ENCODE measurements at places on chromosomes 6 and 20.

GRCh38 chr20:5714261-5715041 lies 35.8 kb upstream of the SHLD1 start:
- DNase-seq, result peak; percentile 35

DNA sequence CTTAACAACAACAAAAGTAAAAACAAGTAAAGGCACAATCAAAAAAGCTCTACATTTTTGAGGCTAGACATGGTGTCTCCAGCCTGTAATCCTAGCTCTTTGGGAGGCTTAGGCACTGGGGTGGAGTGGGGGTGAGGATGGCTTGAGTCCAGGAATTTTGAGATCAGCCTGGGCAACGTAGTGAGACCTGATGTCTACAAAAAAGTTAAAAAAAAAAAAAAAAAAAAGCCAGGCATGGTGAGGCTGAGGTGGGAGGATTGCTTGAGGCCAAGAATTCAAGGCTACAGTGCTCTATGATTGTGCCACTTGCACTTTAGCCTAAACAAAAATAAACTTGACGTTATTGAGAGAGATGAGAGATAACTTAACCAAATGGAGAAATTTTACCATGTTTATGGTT lies 60.1 kb downstream of the QKI start:
- no peak for DNase-seq

- no peak for DNase-seq
Measured at GRCh38 chr6:153123801-153124200, 7.3 kb downstream of the RGS17 start.

- DNase-seq, result no peak
Measured at GRCh38 chr20:58558486-58559367, 43.5 kb upstream of the APCDD1L start.

GRCh38 chr20:41861772-41862422 lies 243.7 kb upstream of the CHD6 start:
- no peak for DNase-seq

GRCh38 chr20:49794336-49795134 lies 18.1 kb upstream of the SLC9A8 start:
- DNase-seq, result no peak

- no peak for DNase-seq
Measured at GRCh38 chr6:134138226-134138975, 86.0 kb upstream of the SLC2A12 start.

DNA sequence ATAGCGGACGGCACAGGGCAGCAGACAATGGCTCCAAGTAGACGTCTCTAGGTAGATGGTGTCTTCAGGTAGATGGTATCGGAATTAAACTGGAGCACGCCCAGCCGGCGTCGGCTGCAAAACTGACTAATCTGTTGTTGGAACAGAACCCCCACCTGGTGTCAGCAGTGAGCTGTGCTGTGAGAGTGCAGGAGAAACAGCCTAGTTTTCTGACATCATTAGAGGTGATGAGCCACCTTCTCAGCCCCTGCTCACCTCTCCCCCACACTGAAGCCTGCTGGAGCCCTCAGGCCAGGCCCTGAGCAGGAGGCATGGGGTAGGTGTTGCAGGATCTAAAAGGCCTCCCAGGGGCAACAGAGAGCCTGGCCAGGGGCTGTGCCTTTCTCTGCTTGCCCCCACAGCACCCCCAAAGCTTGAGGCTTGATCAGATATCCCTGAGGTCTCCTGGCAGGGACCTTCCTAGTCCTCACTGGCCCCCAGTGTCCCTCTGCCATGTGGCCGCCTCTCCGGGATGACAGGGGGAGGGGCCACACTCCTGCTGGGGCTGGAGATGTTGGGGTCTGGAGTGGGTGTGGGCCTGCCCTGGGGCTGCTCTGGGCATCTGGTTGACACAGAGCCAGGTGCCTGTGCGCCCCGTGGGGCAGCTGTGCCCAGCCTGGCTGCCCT lies 6.9 kb upstream of the HELZ2 start:
- peak; percentile 86 for DNase-seq
